ENCODE measurements at places on chromosomes 16 and 17.

DNA sequence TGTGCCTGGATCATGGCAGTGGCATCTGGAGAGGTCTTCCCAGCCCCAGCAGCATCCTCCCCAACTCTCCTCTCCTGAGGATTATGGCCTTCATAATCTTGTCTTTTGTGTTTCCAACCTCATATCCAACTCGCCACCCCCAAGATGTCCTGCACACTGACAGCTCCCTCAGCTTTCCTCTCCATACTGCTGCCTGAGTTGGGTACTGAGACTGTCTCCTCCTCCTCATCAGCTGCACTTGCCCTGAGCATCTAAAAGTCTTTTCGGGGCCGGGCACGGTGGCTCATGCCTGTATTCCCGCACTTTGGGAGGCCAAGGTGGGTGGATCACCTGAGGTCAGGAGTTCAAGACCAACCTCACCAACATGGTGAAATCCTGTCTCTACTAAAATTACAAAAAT is 2.0 kb downstream of the CD300LB start:
- DNase-seq = no peak

DNA sequence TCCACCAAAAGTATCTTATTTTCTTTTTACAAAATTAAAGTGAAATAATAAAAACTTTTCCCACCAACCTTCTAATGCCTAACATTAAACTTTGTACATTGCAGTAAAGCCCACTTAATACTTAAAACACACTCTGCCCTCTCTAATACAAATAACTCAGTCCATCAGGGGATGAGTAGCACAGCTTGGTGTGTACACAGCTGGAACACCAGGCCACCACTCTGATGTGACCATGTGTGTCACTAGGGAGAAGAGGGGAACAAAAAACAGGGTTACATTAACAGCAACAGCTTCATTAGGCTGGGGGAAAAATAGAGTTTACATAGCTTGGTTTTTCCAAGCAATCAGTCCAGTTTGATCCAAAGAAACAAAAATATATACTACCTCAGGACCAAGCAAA is 295.0 kb downstream of the CEP112 start:
- DNase-seq = no peak

DNA sequence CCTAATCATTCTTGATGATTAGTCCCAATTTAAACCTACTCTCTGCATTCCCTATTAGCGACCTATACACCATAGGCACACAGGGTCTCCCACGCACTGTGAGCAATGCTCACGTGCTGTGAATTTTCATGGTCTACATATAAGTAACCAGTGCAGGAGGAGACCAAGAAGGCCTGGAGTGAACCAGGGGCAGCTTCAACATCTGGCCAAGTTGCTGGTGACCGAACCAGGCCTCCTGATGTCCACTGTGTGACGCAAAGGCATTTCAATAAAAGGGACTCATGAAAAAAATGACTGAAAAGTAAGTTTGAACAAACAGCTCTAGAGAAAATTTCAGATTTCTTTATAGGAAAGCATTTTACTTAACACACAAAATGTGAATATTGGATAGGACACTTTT is 107.0 kb downstream of the ZFHX3 start:
- no peak for DNase-seq

DNA sequence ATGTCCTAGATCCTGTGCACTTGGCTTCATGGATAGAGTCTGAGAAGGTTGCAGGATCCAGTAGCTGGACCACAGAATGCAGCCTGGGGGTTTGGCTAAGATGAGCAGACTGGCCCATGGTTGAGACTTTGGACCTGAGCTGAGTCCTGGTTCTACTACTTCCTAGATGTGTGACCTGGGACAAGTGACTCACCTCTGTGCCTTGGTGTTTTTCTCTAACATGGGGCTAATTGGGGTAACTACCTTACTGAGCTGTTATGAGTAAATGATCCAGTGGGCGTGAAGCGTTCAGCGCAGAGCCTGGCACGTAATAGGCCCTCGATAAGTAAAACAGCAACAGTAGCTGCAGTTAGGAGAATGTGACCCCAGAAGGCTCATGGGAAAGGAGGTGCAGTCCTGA is 38.8 kb downstream of the SNX20 start:
- DNase-seq = no peak

DNA sequence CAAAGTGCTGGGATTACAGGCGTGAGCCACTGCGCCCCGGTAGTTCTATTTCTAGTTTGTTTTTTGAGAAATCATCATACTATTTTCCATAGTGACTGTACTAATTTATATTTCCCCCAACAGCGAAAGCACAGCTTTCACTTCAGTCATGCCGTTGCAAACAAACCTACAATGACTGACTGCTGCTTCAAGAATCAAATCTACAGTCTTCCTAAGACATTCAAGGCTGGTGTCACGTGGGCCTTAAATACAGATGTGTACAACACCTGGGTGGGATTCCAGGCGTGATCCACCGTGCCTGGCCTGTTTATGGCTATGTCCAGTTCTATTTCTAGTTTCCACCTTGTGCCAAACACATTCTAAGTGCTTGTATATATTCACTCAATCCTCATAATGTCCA is 72.0 kb downstream of the ABCC6 start:
- DNase-seq = no peak

GRCh38 chr16:79009896-79010295 is 590.6 kb downstream of the MAF start:
- DNase-seq = no peak

DNA sequence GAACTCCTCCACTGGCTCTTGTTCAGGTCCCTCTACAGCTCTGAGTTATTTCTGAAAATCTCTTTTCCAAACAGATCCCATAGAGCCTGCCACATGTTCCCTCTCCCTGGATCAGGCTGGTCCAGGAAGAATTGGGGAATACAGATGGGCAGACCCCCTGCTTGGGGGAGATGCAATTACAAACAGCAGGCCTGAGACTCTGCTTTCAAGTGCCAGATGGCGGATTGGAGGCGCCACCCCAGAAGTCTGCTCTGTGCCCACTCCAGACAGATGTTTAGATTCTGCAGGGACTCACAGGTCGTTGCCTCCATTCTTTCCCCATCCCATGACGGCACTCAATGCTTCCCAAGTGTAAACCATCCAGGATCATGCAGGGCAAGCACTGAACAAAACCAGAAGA is 316.6 kb downstream of the SLC39A11 start:
- DNase-seq = no peak

DNA sequence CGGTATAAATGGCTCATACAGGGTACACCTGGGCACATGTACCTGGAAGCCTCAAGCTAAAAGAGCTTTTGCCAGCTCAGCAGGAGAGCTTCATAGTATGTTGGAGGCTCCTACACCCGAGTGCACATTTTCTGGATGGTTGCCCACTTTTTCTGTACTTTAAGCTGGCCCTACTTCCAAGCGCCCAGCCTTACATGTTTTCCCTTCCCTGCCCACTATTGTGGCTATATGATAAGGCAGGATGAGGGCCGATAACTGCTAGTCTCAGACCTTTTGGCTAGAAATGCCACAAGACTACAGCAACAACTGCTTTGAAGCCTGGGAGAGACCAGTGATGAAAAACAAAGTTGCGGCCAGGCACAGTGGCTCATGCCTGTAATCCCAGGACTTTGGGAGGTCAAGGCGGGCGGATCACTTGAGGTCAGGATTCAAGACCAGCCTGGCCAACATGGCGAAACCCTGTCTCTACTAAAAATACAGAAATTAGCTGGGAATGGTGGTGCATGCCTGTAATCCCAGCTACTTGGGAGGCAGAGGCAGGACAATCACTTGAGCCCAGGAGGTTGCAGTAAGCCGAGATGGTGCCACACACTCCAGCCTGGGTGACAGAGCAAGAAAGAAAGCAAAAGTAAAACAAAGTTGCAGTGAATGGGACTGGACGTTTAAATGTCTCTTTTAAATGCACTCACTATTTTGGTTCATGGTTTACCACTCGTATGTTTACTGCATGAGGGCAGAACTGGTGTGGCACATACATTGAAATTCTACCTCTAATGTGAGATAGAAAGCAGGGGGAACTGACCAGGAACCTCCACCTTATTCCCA is 14.2 kb upstream of the MARCHF10 start:
- DNase-seq = no peak

GRCh38 chr17:38745545-38745944 is 2.6 kb downstream of the PCGF2 start:
- DNase-seq = no peak

DNA sequence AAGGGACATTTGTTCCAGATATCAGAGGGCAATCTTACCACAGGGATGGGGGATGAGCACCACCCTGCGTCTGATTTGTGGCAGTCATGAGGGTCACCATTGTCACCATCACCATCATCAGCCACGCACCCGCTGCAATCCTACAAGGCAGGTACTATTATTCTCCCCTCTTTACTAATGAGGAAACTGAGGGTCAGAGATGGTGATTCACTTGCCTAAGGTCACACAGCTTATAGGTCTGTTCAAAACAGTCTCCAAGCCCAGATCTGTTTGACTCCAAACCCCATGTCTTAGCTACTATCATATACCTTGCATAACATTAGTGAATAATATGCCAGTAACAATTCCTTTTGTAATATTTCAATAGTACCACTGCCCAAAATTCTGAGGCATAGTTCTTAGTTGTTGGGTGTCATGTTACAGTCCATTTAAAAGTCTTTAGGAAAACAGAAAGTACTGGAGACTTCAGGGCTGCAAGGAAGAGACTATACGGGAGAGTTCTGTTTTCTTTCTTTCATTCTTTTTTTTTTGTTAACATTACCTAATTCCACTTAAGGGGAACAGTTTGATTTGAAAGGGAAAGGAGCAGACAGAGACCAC is 166.4 kb downstream of the C16orf95 start:
- no peak for DNase-seq

DNA sequence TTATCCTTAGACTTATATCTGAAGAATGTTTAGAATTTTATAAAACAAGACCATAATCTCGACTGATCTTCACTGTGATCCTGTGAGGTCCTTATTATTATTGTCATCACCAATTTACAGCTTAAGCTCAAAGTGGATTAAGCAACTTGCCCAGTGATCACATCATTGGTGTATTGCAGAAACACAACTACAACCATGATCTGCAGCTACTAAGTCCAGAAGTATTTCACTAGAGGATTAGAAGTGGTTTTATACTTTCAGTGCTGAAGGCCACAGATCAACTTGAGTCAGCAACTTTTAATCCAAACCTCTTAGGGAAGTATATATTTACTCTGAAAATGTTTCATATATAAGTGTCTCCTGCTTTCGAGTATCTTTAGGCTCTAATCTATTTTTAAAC is 624.3 kb upstream of the SOX9 start:
- no peak for DNase-seq

DNA sequence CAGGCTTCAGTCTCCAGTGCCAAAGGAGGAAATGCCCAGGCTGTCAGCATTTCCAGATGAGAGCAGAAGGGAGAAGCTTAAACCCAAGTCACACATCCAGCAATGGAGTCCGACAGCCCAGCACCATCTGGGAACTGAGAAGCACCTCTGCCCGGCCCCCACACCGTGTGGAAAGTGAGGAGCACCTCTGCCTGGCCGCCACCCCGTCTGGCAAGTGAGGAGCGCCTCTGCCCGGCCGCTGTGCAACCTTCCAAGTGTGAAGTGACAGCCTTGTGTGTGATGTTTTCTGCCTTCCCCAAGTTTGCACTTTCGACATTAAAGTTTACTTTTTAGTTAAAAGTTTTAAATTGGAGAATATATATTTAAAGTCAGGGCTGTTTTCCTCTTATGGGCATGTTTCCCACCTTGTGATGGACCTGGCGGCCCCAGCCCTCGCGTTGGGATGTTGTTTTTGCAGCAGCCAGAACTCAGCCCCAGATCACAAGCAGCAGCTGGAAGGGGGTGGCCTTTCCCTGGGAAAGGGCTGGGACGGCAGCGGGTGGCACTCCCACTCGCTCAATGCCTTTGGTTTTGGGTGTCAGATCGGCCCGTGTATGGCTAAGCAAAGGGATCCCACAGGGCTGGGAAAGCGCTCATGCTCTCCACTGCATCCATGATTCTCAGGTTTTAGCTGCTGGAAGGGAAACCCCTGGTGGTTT is 7.2 kb downstream of the CCDC137 start:
- DNase-seq = no peak

DNA sequence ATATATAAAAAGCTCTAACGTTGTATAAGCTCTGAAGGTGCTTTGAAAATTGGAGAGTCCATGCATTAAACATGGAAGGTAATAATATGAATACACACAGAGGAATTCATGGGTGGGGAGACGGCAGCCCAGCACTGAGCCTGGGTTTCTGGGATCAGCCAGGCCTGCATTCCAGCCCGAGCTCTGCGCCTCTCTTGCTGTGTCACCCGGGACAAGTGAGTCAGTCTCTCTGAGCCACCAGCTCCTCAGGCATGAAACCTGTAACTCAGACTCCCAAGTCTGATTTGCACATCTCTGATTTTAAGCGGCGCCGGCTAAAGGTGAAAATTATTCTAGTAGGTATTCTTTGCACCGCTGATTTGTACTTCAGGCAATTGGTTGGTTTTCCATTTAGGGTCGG is 238.8 kb downstream of the MRTFB start:
- DNase-seq = no peak

DNA sequence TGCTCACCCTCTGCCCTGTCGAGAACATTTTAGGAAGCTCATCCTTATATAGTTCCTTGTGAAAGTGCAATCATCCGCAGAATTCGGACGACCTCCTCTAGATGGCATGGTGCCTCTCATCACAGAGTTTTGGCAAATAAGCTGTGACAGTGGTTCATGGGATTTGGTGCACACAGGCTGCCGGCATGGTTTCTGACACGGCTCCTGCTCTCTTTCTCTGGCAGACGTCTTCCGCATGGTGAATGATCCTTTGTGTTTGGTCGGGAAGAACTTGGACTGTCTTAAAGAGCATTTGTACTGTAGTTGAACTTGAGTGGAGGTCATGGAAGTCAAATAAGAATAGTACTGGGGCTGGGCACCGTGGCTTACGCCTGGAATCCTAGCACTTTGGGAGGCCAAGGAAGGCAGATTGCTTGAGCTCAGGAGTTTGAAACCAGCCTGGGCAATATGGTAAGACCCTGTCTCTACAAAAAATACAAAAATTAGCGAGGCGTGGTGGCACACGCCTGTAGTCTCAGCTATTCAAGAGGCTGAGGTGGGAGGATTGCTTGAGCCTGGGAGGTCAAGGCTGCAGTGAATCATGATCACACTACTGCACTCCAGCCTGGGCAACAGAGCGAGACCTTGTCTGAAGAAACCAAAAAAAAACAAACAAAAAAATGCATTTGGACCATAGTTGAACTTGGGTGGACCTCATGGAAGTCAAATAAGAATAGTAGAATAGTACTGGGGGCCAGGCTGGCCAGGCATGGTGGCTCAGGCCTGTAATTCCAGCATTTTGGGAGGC is 34.7 kb upstream of the NAT9 start:
- DNase-seq = no peak

- DNase-seq = no peak
These were observed 108.9 kb upstream of the IRX5 start for GRCh38 chr16:54821731-54822130.

GRCh38 chr16:54365990-54366634 is 79.5 kb upstream of the IRX3 start:
- DNase-seq = no peak

Measured in KG1 (cell line).